ENCODE measurements at places on chromosomes 12 and 14.

DNA sequence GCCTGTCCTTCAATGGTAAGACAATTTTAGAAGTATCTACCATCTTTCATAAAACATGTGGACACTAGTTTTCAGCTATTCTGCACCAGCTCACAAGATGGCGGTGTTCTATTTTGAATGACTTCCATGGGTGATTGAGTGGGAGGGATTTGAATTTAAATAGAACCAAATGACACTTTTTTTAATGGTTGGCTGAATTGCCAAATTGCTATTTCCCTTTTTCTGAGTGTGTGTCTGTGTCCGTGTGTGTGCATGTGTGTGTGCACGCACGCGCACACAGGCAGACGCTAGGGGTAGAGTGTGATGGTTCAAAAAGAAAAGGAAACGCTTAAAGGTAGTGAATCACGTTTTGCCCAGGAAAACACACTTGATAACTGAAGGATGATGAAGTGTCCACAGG lies 362.6 kb downstream of the DAD1 start:
- DNase-seq: no peak

DNA sequence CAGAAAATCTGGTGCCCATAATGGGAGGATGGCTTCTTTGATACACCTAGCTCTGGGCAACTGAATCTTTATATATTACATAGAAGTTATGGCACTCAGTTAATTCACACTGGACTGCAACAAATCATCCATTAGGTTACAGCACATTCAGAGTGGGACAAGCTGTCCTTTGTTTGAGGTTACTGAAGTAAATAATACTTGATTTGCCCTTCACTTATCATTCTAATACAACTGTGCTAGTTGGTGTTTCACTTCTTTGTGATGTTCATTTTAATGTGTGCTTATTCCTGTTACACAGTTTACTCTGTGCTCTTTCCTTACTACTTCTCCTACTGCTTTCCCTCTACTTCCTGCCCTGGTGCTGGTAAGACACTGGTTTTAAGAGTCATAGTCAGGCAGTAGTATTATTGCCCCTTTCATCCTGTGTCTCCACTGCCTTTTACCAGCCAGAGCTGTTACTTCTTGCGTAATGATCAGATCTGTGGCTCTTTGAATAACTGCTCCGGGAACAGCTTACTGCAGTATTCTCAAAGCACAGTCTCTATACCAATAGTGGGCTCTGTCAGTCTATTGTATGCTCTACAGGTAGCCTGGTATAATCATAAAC lies 36.4 kb upstream of the GXYLT1 start:
- DNase-seq: no peak

GRCh38 chr12:39077226-39077625 lies 171.8 kb upstream of the CPNE8 start:
- no peak for DNase-seq

DNA sequence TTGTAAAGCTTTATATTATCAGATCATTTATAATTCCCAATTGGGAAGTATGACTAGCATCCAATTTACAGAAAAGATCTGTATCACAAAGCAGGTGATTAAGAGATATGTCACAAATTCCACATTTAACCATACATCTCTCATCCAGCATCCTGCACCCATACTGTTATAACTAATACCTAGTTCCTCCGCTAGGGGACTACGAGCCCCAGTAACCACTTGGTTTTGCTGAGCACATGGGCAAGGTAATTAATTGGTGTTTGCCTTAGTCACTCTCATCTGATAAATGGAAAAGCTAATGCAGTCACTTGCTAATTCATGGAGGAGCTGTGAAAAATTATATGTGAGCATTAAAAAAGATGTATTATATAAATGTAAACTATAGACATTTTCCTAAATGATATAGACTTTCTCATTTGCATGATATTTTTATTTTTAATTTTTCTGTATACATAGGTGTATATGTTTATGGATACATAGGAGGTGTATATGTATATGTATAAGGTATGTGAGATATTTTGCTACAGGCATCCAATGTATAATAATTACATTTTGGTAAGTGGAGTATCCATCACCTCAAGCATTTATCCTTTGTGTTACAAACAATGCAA lies 1031.8 kb downstream of the GALC start:
- DNase-seq: no peak

DNA sequence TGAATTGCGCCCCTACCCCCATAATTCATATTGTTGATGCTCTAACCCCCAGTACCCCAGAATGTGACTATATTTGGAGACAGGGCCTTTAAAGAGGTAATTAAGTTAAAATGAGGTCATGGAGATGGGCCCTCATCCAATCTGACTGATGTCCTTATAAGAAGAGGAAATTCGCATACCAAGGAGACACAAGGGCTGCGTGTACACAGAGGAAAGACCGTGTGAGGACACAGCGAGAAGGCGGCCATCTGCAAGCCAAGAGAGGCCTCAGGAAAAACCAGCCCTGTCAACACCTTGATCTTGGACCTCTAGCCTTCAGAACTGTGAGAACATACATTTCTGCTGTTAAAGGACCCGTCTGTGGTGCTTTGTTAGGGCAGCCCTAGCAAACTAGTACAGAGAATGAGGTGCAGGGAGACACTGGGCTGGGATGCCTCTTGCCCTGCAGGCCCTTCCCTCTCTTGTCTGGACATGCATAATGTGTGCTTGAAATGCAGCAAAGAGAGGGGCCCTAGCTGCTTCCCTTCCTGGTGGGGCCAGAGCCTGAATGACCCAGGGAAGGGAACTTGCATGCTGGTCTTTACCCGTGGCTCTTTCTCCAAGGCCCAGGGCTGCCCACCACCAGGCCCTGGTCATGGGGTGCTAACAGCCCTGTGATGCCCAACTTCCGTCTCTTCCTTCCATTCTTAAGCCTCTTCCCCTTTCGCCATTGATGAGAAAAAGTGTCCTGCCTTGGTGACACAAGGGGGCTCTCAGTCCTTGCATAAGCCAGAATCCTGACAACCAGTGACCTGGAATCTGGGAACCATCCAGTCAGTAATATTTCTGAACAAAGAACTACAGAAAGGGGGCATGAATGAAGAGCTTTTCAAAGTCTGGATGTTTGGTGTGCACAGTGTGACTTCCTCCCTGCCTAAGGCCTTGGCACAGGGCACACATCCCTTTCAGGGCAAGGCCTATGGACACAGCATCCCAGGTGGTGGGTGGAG lies 50.0 kb upstream of the GPATCH2L start:
- DNase-seq: no peak

- DNase-seq: no peak
Observed at GRCh38 chr12:44848703-44849085, 27.4 kb downstream of the NELL2 start.

DNA sequence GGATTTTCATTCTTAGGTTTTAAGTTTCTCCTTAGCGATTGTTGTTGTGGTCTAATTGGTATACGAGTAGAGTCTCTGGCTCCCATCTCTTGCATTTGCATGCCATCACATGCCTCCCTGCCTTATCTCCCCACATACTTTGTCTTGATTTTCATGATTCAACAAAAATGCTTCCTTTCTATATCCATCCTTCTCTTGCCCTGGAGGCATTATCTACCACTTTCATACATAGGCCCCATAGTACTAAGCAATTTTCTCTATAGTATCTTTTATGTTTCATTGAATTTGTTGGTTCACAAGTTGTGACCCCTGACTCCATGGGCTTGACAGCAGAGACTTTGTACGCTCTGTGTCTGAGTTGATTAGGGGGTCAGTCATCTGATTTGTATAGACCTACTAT lies 226.1 kb downstream of the ACSS3 start:
- no peak for DNase-seq

- DNase-seq: no peak
Observed at GRCh38 chr12:10802587-10802986, at the start of gene TAS2R7. Gene TAS2R7, minus strand, starts transcription at chr12:10802627. Its CDS starts 57 bp downstream, at chr12:10802570.

GRCh38 chr12:116392061-116392460 lies 114.6 kb upstream of the MED13L start:
- DNase-seq: no peak

DNA sequence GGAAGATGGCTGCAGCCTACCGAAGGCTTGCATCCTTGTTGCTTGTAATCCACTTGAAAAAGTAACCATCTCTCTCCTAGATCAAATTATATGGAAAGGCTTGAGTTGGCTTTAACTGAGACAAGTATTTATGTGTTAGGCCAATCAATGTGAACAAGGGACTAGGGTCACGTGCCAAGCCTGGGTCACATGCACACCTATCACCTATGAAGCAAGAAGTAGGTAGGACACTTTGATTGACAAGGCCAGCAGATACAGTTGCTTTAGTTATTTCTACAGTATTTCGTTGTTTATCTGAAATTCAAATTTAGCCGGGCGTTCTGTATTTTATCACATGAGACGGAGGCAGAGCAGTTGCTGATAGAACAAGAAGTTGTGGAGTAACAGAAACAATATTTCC lies 212.3 kb upstream of the OTX2 start:
- DNase-seq: no peak

DNA sequence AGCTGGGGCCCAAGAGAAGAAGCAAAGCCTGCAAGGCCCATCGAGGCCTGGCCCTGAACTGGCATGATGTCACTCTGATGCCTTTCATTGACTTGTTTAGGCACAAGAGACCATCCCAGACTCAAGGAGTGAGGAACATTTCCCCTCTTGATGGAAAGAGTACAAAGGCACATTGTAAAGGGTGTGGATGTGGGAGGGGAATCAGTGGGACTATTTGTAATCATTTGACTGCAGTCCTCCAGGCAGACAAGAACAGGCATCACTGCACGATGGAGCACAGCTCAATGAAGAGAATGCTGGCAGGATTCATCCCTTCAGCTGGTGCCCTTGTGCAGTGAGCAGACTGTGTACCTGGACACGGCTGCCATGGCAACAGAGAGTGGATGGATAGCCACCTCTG lies 87.9 kb downstream of the LGMN start:
- no peak for DNase-seq

DNA sequence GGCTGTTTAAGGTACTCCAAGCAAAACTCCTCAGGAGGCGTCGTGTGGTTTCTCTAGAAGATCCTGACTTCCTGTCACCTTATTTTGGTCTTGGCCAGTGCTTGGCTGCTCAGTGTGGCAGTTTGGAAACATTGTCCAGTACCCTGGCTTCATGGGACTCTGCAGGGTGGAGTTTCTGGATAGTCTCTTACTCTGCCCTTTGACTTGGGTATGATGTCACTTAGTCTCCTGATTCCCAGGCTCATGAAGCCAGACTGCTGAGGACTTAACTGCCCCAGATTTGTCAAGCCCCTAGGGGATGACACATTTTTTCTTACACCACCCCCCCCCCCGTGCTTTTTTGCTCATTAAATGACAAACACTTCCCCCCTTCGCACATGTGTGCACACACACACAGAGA lies 82.7 kb downstream of the ADCK1 start:
- DNase-seq: no peak

DNA sequence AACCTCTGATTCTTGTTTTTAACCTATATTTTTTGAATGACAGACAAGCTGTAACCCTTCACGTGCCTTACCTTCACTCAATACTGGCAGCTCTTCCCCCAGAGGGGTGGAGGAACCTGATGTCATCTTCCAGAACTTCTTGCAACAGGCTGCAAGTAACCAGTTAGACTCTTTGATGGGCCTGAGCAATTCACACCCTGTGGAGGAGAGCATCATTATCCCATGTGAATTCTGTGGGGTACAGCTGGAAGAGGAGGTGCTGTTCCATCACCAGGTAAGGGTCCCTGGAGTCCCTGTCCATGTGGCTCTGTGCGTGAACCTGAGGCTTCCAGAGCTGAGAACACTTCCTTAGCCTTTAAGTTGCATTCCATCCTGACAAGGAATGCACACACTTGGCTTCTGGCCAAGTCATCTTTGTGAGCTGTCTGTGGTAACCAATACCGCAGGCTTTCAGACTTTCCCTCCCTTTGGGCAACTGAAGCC lies 22.7 kb downstream of the TRAFD1 start:
- no peak for DNase-seq

- peak; percentile 25 for DNase-seq
Observed at GRCh38 chr12:6345319-6346091, 3.6 kb upstream of the TNFRSF1A start.

GRCh38 chr12:51082561-51083125 lies 753 bp downstream of the CSRNP2 start:
- DNase-seq: peak; percentile 10

GRCh38 chr14:100530270-100531072 lies 56.7 kb downstream of the BEGAIN start:
- no peak for DNase-seq

DNA sequence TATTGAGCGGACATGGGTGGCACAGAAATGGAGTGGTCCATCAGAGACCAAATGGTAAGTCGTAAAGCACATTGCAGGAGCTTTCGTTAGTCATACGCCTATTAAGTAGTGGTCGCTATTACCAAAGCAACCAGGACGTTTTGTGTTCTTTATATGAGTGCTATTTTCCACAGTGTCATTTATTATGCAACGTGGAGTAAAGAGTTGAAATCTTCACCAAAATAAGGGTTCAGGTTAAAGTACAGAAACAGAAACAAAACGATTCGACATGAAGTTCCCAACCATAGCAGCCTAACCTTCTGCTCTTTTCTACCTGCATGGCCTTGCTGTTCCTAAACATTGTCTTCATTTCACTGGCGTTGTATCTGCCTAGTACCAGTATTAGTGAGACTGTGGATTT lies 20.1 kb upstream of the FGD4 start:
- no peak for DNase-seq

DNA sequence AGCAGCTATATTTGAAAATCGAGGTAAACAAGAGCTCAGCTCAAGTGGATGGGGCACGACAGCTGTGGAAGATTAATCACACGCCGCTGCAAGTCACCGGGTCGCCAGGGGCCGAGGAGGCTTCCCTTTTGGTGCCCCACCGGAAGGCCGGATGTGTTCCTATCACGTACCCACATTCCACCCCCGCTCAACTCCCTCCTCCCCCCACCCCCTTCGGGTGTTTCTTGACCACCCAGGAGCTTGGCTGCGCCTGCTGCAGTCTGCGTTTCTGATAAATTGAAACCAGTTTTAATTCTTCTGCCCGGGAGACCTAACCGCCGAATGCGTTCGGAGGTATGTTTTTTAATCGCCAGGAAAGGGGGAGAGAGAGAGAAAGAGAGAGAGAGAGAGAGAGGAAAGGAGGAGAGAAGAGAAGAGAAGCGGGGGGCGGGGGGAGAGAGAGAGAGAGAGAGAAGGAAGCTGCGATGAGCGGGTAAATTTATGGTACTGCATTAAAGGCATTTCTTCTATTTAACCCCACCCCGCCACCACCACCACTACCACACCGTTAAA lies 1.8 kb downstream of the SLC8A3 start:
- DNase-seq: no peak

- no peak for DNase-seq
Observed at GRCh38 chr12:41014643-41015020, 173.5 kb upstream of the PDZRN4 start.

- DNase-seq: no peak
Observed at GRCh38 chr12:65184176-65184857, 14.9 kb downstream of the LEMD3 start.

GRCh38 chr12:109686523-109686922 lies 27.1 kb upstream of the FAM222A start:
- DNase-seq: no peak

DNA sequence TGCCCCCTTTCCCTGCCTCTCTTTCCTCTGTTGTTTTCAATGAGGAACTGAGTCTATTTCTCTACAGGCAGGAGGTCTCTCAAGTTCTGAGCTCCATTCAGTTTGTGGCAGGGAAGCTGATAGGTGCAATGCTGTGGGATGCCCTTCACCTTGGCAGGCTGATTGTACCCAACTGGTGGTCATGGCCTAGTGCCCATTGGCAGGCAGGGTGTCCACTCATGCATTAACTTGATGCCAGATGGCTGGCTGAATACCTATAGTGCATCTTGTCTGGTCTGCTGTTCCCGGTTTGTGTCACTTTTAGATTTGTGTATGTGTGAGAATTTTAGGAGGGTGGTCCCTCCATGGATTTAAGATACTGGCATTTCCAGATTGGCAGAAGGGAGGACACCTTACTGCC lies 20.0 kb upstream of the ITGA5 start:
- no peak for DNase-seq
